Fibroblast of skin of left biceps (primary cell): ENCODE measurements at places on chromosomes 11 and 22.

DNA sequence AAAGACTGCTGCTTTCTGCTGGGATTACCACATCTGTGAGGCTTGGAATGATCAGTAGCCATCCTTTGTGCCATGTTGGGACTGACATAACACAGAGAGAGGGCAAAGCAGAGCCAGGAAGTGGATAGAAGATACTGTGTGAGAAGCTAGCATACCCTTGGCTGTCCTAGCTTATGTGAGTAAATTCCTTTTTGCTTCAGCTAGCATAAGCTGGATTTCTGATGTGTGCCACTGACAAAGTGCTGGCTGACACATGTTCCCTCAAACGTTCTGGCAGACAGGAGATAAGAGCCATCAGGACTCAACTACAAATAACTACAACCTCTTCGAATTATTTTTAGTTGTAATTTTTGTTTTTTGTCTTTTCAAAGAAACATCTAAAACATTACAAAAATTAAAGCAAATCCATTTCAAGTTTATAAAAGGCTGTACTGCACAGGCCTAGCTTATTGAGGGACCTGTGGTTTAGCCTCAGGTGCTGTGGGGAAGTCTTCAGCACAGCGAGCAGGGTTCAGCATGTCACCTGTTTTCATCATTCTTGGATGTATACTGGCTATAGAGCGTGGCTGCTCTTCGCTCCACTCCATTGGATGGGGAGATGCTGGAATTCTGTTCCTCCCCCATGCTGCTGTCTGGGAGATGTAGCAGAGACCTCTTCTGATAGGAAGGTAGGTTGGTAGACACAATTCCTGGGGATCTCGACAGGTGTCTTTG lies 120.9 kb downstream of the SWAP70 start:
- DNase-seq, result no peak

DNA sequence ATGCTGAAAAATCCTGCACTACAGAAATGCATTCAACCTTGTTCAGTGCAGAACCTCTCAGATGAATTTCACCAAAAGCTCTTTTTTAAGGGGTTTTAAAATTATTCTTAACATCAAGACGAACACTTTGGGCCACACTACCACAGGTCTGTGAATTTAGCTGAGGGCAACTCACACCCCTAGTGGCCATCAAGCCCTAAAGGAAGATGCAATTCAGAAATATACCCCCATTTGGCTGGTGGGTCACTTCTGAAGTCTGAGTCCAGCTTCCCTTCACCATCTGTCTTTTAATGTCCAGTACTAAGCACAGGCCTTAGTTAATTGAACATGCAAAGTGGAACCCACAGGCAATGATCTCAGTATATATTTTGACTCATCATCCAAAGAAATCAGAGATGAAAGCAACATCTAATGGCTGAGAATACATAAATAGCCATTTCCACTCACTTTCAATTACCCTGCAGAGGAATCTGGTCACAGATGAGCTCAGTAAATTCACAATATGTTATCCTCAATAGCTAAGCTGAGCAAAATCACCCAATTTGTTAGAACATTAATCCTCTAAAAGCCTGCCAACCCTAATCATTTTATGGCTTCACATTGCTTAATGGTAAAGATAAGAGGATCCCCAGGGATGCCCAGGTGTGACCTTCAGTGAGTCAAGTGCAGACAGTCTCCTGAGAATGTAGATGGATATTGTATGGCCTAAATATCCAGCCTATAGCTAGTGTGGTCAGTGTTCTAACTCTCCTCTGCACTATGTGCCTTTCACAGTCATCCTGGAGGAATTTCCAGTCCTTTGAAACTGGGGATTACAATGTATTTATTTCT lies 50.3 kb downstream of the FAM76B start:
- no peak for DNase-seq

DNA sequence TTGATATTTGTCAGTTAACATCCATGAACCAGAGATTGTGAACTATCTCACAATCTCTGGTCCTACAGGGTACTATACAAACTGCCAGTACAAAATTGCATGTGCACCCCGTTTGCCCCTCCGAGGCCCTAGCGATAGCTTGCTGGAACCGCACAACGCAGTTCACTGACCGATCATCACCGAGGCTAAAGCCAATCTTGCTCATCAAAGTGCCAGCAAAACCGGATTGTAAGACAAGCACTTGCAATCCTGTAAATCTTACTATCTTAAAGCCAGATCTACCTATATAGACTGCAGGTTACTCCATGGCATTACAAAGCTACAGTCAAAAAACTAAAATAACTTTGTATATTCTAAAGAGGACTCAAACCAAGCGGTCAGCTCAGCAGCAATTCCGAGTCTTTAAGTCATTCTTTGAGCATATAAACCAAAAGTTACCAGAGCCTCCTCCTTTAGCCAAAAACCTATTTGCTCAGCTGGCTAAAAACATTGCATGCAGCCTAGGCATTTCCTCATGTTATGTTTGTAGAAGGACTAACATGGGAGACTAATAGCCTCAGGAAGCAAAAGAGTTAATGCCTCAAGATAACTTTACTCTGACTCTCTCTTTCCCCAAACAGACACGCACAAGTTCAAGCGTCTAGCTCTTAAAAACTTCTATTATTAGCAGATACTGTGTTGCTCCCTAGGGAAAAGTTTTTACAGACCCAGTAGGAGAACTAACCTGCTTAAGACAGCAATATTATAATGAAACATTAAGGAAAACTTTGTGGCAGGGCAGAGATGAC lies 30.7 kb upstream of the CPT1A start:
- DNase-seq, result no peak

DNA sequence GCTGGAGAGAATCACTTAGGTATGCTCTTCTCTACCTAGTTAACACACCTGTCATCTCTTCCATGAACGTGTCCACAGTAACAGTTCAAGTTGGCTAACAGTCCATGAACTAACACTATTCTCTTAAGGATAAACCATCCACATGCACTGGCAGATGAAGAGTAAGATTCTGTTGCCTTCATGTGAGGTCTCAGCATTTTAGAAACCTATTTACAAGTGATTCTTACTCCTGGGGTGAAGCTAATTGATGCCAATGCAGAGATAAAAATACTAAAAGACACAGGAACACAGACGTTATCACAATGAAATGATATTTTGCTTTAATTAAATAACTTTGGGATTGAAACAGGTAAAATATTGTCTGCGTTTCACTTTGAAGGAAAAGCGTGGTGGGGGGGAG lies 1.3 kb downstream of the LRRC4C start:
- DNase-seq, result no peak

DNA sequence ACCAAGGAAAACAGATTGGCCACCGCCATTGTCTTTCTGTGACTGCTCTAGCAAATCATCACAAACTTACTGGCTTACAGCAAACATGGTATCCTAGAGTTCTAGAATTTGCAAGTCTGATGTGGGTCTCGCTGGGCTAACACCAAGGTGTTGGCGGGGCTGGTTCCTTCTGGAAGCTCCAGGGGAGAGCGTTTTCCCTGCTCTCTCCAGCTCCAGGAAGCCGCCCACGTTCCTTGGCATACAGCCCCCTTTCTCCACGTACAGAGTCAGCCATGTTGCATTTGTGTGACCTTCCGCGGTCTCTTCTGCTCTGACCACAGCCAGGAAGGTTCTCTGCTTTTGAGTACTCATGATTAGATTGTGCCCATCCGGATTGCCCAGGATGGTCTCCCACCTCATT lies 27.5 kb downstream of the TBC1D22A start:
- no peak for DNase-seq

DNA sequence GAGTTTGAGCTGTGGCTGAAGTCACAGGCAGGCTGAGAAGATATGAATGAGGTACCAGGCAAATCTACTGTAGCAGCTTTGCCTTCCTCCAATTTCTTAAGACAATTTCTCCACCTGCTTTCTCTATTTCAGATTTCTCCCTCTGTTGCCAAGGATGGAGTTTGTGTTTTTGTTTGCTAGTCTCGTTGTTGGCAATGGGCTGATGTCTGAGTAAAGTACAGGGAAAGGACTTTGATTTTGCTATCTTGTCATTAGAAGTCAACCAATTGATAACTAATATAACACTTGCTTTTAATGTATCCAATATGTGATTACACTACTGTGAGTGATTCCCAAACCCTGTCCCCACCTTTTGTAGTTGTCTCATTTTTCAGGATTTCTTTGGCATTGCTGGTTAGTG lies 40.1 kb upstream of the RRAS2 start:
- DNase-seq, result no peak

DNA sequence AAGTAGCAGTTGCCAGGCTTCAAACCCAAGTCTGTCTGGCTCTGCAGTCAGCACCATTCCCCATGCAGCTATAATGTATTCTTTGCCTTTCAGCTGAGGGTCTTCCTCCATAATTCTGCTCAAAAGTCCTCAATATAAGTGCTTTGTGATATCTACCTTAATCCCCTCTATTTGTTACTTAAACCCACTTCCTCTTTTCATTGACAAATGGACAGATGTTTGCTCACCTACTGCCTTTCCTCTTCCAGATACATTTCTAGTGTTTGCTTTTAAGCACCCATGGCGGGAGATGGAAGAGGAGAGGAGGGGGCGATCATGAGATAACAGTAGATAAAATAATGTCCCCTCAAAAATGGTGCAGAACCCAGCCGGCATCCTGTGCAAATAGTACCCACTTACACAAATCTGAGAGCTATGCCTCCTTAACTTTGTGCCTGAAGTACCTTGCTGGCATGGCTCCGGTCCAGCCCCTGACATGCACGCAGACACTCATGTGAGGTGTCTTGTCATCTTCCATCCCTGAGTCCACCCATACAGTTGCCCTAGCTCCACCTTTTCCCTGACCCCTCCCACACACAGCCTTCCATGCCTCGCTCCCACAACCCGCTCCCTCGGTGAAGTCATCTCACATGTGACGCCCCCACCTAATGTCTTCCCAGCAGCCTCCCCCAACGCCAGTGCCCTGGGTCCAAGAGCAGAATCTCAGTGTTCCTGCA lies 109.6 kb downstream of the TRIM29 start:
- no peak for DNase-seq

- DNase-seq, result peak; percentile 42
Observed at GRCh38 chr11:73393479-73394415, 17.5 kb downstream of the RELT start.

GRCh38 chr11:27485930-27486773 lies 13.6 kb upstream of the LGR4 start:
- DNase-seq, result no peak

DNA sequence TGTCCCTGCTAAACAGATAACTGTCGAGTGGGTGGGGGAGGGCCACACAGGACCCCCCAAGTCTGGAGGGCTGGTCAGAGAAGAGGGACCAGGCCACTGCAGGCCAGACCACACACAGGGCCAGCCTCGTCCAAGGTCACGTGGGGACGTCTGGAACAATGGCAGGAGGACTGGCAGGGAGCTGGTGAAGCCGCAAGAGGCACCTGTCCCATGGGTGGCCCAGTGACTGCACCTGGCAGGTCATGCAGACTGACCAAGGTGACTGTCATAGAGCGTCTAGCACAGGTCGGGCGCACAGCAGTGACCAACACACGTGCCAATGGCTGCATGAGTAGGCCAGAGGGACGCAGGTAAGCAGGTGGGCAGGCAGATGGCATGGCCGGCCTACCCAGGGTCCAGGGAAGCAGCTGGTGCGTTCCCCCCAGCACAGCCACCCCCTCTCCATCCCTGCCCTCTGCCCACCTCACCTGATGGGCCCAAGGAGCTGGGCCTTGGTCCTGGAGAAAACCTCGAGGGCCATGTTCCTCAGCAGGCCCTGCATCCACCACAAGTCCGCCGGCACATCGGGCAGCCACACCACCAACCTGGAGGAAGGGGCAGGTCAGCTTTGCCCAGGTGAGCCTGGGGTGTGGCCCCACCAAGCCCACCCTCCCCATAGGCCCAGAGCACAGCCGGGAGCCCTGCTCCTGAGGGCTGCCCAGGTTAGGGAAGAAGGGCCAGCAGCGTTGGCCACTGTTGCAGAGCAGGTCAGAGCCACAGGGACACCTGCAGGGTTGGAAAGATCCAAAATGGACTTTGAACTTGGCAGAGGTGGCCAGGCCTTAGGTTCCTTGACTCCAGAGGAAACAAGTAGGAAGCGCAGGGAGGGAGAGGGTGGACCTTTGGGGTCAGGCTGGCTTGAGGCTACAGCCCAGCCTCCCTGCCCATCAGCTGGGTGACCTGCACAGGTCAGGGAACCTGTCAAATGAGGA lies 10.4 kb downstream of the PNPLA5 start:
- no peak for DNase-seq

DNA sequence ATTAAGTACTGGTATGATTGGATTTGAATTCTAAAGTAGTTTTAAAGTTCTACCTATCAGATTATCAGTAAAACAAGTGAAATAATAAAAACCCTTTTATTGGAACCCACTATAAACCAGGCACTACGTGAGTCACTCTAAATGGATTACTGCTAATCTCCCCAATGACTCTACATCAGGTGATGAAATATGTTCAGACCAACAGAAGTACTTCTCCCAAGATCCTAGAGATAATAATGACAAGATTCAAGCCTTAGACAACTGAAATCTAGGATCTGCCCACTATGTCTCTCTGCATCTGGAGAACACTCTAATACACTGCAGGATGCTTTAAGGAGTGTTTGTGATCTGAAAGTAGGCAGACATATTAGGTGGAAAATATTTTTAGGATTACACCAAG lies 652.1 kb upstream of the CHORDC1 start:
- no peak for DNase-seq

DNA sequence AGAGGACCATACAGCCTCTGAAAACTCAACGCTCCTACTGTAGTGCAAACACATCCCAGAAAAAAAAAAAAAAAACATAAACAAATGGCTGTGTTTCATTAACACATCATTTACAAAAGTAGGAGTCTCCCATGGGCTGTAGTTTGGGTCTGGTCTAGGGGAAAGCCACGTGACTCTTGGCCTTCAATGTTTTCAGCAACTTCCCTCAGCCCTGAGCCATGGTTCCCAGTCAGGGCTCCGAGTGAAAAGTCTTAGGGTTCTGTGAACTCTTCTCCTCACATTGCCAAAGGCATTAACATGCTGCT lies 58.5 kb downstream of the CSNK2A3 start:
- no peak for DNase-seq
